A673 (cell line): ENCODE measurements at places on chromosomes 12 and 14. TPM values are rescaled to one million over a fixed set of nuclear protein-coding genes. Genes with fewer than 3 reads are reported as not detected.

SNRPF gene
- total RNA-seq = 57.7 and 71.4 TPM in 2 replicates

CKAP4 gene
- total RNA-seq = 81.8 and 89.4 TPM in 2 replicates

PTPRB gene
- not detected in 2 replicates for total RNA-seq

PLEKHG7 gene
- not detected in 2 replicates for total RNA-seq

KLRD1 gene
- total RNA-seq = 0.02 and 0.31 TPM in 2 replicates

LAG3 gene
- total RNA-seq = 4.1 and 5.5 TPM in 2 replicates

DNA sequence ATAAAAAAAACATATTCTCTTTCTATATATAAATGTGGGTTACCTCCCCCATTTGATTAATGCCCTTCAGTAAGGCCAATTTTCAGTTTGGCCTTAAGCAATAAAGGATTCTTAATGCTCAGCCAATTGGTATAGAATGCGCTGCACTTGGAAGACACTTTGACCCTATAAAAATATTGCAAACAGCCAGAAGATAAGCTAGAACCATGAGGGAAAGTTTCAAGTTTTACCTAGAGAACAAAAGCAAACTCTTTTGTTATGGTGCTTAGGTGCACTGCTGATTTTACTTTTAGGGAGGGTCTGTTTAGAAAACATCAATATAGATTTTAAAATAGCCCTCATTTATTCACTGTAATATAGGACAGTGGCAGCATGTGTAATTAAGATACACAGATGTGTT lies 251.6 kb upstream of the SLC16A7 start:
- no peaks in the 10 kb centered on the region for H3K36me3 ChIP-seq
- H3K27ac ChIP-seq = no peak overlapping the region
- DNase-seq = no peak
- no peaks in the 10 kb centered on the region for H3K27me3 ChIP-seq

DNA sequence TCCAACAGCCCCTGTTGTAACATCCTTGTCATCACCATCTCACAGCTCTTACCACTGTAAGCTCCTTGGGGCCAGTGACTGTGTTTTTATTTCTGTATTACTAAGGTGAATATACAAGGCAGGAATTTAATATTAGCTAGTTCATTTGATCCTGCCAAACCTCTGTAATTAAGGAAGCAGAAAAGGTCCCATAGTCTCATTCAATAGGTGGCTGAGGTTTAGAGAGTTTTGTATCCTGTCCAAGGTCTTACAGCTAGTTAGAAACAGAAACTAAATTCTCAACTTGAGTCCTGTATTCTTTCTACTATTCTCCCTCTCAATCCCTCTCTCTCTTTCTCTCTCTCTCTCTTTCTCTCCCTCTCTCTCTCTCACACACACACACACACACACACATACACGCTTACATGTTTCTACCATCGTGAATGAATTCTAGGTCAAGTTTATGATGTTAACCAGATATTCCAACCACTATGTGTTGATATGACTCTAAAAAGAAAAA lies 543 bp upstream of the GLIPR1 start:
- DNase-seq = no peak
- H3K27ac ChIP-seq = peak overlapping the region; percentile 65
- no peaks in the 10 kb centered on the region for H3K27me3 ChIP-seq
- H3K36me3 ChIP-seq = no peaks in the 10 kb centered on the region
- peak overlapping the region; percentile 28 for H3K4me3 ChIP-seq
- H3K4me1 ChIP-seq = peaks cover 29% of the 10 kb centered on the region

GRCh38 chr12:45893240-45893639 lies 97.1 kb downstream of the SCAF11 start:
- no peak overlapping the region for H3K27ac ChIP-seq
- no peaks in the 10 kb centered on the region for H3K4me1 ChIP-seq
- H3K36me3 ChIP-seq = peaks cover 41% of the 10 kb centered on the region
- H3K4me3 ChIP-seq = no peak overlapping the region

DNA sequence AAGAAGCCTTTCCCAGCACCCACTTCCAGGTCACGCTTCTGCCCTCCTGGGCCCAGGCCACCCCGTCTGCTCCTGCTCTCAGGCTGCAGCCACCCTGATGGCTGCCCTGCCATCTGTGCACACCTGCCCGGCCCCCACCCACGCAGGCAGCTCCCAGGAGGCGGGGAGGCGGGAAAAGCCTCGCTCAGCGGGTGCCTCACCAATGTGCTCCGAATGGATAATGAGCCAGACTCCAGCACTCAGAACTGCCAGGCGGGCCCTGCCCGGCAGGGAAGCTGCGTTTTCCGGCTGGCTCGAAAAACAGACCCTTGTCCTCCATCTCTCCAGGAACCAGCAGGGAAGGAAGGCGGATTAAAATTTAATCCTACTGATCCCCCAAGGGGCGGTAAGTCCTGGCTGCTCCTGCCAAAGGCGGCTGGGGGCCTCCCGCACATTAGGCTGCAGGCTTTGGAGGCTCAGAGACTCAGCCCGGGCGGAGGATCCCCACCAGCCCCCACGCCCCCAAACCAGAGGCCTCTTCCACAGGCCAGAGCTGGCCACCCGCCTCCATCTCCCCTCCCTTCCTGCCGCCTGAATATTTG lies 104.0 kb downstream of the NCOR2 start:
- H3K27ac ChIP-seq = peak overlapping the region; percentile 82
- peak; percentile 98 for DNase-seq
- peaks cover 36% of the 10 kb centered on the region for H3K36me3 ChIP-seq
- H3K4me3 ChIP-seq = peak overlapping the region; percentile 2
- no peaks in the 10 kb centered on the region for H3K27me3 ChIP-seq
- H3K4me1 ChIP-seq = peaks cover 52% of the 10 kb centered on the region

DNA sequence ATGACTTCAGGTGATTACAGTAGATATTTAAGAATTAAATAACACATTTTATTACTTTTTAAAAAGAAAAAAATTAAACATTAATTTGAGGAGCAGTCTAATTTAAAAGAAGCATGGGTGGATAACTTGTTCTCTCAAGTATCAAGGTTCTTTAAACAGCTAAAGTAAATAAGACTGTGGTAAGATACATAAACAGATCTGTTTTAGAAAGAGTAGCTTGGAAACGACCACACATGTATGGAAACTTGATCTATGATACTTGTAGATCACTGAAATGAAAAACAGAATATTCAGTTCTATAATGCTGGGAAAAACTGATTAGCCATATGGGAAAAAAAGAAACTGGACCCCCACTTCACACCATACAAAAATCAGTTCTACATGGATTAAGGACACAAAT lies 36.0 kb downstream of the TC2N start:
- peaks cover 93% of the 10 kb centered on the region for H3K27me3 ChIP-seq
- H3K27ac ChIP-seq = no peak overlapping the region
- H3K36me3 ChIP-seq = no peaks in the 10 kb centered on the region
- no peak overlapping the region for H3K4me3 ChIP-seq
- H3K4me1 ChIP-seq = no peaks in the 10 kb centered on the region

DNA sequence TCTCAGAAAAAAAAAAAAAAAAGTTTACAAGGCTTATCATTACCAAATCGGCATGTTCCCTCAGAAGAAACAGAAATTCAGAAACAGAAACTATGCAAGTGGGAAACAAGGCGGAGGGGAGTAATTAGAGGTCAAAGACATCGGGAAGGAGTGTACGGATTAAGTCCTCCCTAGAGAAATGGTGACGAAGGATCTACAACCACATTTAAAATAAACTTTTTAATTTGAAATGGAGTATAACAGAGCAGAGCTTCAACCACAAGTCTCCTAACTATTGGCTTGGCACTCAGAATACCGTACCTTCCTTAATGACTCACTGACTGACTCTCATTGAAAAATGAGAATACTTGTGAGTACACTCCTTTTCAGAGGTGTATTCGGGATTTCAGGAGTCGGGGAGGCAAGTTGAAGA lies 908 bp downstream of the ENTPD5 start:
- no peaks in the 10 kb centered on the region for H3K4me1 ChIP-seq
- peak overlapping the region; percentile 95 for H3K27ac ChIP-seq
- peak overlapping the region; percentile 99 for H3K4me3 ChIP-seq
- no peaks in the 10 kb centered on the region for H3K36me3 ChIP-seq

GRCh38 chr12:12918781-12919389 lies 27.5 kb downstream of the GPRC5A start:
- H3K27ac ChIP-seq = no peak overlapping the region
- H3K36me3 ChIP-seq = no peaks in the 10 kb centered on the region
- no peak for DNase-seq
- peaks cover 3% of the 10 kb centered on the region for H3K4me1 ChIP-seq
- H3K4me3 ChIP-seq = no peak overlapping the region

GRCh38 chr14:55638665-55639064 lies 58.7 kb downstream of the KTN1 start:
- H3K4me1 ChIP-seq = no peaks in the 10 kb centered on the region
- H3K27ac ChIP-seq = no peak overlapping the region
- DNase-seq = no peak
- H3K36me3 ChIP-seq = peaks cover 91% of the 10 kb centered on the region

DNA sequence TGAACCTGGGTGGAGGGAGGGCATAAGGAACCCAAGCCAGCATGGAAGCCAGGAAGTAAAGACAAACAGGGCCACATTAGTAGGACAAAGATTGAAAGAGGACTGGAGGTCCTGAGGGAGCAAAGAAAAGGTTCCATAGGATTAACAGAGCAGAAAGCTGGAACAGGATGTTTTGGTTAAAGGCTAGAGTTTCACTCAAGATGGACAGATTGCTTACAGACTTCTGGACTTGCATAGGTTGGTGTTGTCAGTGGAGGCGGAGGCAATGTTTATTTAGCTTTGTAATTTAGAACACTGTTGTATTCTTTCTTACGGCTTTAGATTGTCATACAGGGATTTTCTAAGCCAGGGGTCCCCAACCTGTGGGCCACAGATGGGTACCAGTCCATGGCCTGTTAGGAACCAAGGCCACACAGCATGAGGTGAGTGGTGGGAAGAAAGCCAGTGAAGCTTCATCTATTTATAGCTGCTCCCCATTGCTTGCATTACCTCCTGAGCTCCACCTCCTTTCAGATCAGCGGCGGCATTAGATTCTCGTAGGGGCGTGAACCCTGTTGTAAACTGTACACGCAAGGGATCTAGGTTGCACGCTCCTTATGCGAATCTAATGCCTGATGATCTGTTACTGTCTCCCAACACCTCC lies 31.3 kb downstream of the ZNF664 start:
- DNase-seq = no peak
- no peak overlapping the region for H3K4me3 ChIP-seq

GRCh38 chr12:113889076-113889475 lies 77.0 kb downstream of the RBM19 start:
- no peaks in the 10 kb centered on the region for H3K27me3 ChIP-seq
- no peaks in the 10 kb centered on the region for H3K36me3 ChIP-seq
- H3K27ac ChIP-seq = no peak overlapping the region

- DNase-seq = no peak
- H3K4me3 ChIP-seq = no peak overlapping the region
- H3K4me1 ChIP-seq = no peaks in the 10 kb centered on the region
- H3K27ac ChIP-seq = no peak overlapping the region
These were observed 250.2 kb upstream of the OR4E1 start for GRCh38 chr14:21923820-21924219.

- no peaks in the 10 kb centered on the region for H3K36me3 ChIP-seq
- no peak overlapping the region for H3K27ac ChIP-seq
- no peaks in the 10 kb centered on the region for H3K27me3 ChIP-seq
- no peak for DNase-seq
- no peaks in the 10 kb centered on the region for H3K4me1 ChIP-seq
These were observed 19.7 kb upstream of the NUDT4 start for GRCh38 chr12:93358058-93358457.

DNA sequence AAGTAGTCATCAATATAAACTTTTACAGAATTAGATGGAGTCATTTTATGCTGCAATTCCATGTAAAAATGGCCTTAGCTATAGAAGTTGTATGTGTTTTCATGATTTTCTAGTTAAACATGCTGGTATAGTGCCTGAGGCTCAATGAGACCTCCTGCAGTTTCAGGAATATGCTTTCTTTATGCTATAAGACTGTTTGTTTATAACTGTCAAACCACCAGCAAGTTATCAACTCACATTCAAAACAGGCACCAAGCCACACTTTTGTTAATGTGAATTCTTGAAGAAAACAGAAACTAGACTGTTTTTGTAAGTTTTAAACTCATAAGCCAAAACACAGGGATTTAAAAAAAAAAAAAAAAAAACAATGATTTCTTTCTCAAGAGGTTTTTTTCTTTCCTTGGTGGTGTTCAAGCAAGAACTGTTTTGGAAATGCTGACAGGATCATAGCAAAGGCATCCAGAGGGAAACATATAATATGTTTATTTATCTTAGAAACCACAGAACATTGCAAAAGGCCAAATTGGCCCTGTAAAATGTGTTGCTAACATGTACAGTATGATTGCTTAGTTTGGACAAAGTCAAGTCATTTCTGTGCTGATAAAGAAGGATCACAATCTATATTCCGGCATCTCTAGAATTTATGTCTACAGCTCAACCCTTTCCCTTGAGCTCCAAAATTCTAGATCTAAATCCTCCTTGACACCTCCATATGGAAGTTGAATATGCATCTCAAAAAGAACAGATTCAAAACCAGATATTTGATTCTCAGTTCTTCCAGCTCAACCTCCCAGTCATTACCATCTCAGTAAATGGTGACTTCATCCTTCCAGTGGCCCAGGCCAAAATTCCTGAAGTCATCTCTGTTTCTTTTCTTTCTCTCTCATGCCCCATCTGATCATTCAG lies 29.0 kb upstream of the LUM start:
- peak; percentile 21 for DNase-seq
- no peak overlapping the region for H3K4me3 ChIP-seq
- peak overlapping the region; percentile 68 for H3K27ac ChIP-seq
- H3K4me1 ChIP-seq = peaks cover 31% of the 10 kb centered on the region
- no peaks in the 10 kb centered on the region for H3K36me3 ChIP-seq

DNA sequence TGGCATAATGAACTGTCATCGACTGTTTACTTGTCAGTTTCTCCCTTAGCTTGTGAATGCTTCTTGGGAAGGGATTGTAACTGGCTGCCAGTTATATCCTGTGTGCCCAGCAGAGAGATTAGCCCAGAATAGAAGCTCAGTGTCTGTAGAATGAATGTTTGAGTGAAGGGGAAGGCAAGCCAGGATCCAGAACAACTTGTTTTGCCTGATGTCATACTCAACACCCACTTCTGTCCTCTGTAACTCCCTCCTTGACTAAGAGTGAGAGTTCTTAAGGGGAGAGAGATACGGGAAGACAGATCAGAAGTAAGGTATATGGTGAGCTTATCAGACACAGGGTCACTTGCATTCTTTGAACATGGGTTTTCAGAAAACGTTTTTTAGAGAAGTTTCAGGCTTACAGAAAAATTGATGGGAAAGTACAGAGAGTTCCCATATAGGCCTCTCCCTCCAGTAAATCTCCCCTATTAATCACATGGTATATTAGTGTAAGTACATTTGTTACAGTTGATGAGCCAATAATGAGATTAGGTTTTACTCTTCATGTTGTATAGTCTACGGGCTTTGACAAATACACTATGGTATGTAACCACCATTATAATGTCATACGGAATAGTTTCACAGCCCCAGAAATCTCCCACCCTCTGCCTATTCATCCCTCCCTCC lies 5.6 kb upstream of the SPPL3 start:
- no peaks in the 10 kb centered on the region for H3K27me3 ChIP-seq
- no peak for DNase-seq
- no peaks in the 10 kb centered on the region for H3K4me1 ChIP-seq
- no peak overlapping the region for H3K27ac ChIP-seq
